Neural crest cell (in vitro differentiated cells): ENCODE measurements at places on chromosomes 2 and 18. TPM values are rescaled to one million over a fixed set of nuclear protein-coding genes. Genes with fewer than 3 reads are reported as not detected.

Gene BOLL
- not detected in 2 replicates for total RNA-seq

Gene KLHL29
- total RNA-seq = 7.3 and 8.4 TPM in 2 replicates

Gene CTDSP1
- 46.4 TPM in 2 replicates for total RNA-seq

Gene CFAP53
- 0.54 and 0.84 TPM in 2 replicates for total RNA-seq

Gene FBXO15
- total RNA-seq = 1.7 and 2.7 TPM in 2 replicates

Gene LANCL1
- 37.2 and 40.4 TPM in 2 replicates for total RNA-seq

Gene CHRND
- total RNA-seq = 4.1 and 5.8 TPM in 2 replicates

Gene NMS
- total RNA-seq = not detected in 2 replicates

Gene PSMG2
- 61.4 and 69.0 TPM in 2 replicates for total RNA-seq

Gene LTBP1
- 26.8 and 30.2 TPM in 2 replicates for total RNA-seq

Gene KIF5C
- 63.3 and 66.7 TPM in 2 replicates for total RNA-seq

Gene IKZF2
- total RNA-seq = 7.3 and 7.6 TPM in 2 replicates

Gene SKOR2
- total RNA-seq = 0.96 and 1.4 TPM in 2 replicates

Gene SLC9A4
- not detected in 2 replicates for total RNA-seq

Gene AQP12A
- total RNA-seq = not detected in 2 replicates

Gene RIT2
- not detected in 2 replicates for total RNA-seq

Gene SPR
- total RNA-seq = 5.8 and 6.3 TPM in 2 replicates

Gene FEV
- total RNA-seq = not detected in 2 replicates

Gene CNNM3
- total RNA-seq = 32.6 and 33.9 TPM in 2 replicates

Gene TCF4
- 82.5 and 89.9 TPM in 2 replicates for total RNA-seq

Gene CYP27C1
- total RNA-seq = 10.1 and 10.2 TPM in 2 replicates

Gene SKA1
- 28.9 and 30.3 TPM in 2 replicates for total RNA-seq

Gene DNAJC5G
- not detected in 2 replicates for total RNA-seq

Gene SLC23A3
- 0.34 and 1.5 TPM in 2 replicates for total RNA-seq

Gene TAF4B
- total RNA-seq = 1.5 and 2.1 TPM in 2 replicates

Gene MYOM1
- total RNA-seq = 0.89 and 1.4 TPM in 2 replicates

Gene LYPD6
- total RNA-seq = 7.1 and 7.3 TPM in 2 replicates

Gene C2orf42
- 19.5 and 20.7 TPM in 2 replicates for total RNA-seq

Gene EPHA4
- total RNA-seq = 105 and 108 TPM in 2 replicates

Gene GAD1
- total RNA-seq = 0.39 and 0.82 TPM in 2 replicates

Gene STARD6
- 0.35 TPM in 1 of 2 replicates, not detected in the other for total RNA-seq

Gene SPEG
- total RNA-seq = 13.4 and 17.5 TPM in 2 replicates

Gene AGXT
- total RNA-seq = not detected in 2 replicates

Gene TMEM17
- total RNA-seq = 3.1 and 4.0 TPM in 2 replicates

Gene HJURP
- 62.3 and 63.6 TPM in 2 replicates for total RNA-seq

Gene PLEKHH2
- total RNA-seq = 1.9 and 2.1 TPM in 2 replicates

Gene GPR155
- total RNA-seq = 1.5 and 1.7 TPM in 2 replicates

Gene CENPA
- 34.5 and 35.1 TPM in 2 replicates for total RNA-seq

Gene ASXL3
- total RNA-seq = 14.5 and 18.2 TPM in 2 replicates

Gene DOK6
- 3.6 and 4.0 TPM in 2 replicates for total RNA-seq

Gene POTEC
- total RNA-seq = not detected in 2 replicates

Gene VWC2L
- 0.11 and 0.23 TPM in 2 replicates for total RNA-seq

Gene ANKZF1
- 36.4 and 40.3 TPM in 2 replicates for total RNA-seq

Gene SP140
- not detected in 2 replicates for total RNA-seq

Gene CLEC4F
- total RNA-seq = not detected in 2 replicates

Gene EPB41L5
- 41.1 and 42.7 TPM in 2 replicates for total RNA-seq

Gene CXCR1
- total RNA-seq = not detected in 2 replicates
